ENCODE measurements at places on chromosomes 12 and 14.

GRCh38 chr12:68978678-68979077 is 45.7 kb upstream of the CPM start:
- DNase-seq = no peak

- DNase-seq = no peak
These were observed 266.9 kb upstream of the PELI2 start for GRCh38 chr14:55851301-55851700.

DNA sequence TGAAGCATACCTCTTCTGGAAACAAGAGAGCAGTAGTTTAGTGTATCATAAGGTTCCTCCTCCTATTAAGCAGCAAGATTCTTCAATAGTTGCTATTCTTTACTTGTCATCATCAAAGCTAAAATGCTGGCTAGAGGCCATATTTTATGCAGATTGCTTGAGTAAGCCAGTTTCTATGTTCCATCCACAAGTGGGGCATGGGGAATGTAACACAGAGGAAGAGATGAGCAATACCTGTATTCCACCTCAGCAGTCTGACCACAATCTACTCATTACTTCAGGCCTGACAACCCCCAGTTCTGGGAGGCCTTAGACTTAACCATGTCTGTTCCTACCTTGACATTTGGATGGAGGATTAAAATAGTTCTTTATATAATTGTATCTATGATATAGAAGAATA is 423.6 kb downstream of the BTG1 start:
- DNase-seq = no peak

GRCh38 chr14:24984846-24985589 is 64.9 kb downstream of the STXBP6 start:
- DNase-seq = no peak

- peak; percentile 49 for DNase-seq
These were observed 3.0 kb downstream of the SMCO3 start for GRCh38 chr12:14810953-14811483.

DNA sequence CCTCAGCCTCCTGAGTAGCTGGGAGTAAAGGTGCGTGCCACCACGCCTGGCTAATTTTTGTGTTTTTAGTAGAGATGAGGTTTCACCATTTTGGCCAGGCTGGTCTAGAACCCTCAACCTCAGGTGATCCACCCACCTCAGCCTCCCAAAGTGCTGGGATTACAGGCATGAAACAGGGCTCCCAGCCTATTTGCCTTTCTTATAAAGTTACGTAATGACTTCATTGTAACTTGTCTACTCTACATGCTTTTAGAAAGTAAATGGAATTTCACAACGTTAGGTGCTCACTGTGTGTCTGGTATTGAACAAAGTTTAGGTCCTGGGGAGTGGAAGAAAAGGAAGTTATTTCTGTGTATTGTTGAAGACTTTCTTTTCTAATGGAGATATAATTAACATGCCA is 12.5 kb downstream of the CFAP251 start:
- no peak for DNase-seq

DNA sequence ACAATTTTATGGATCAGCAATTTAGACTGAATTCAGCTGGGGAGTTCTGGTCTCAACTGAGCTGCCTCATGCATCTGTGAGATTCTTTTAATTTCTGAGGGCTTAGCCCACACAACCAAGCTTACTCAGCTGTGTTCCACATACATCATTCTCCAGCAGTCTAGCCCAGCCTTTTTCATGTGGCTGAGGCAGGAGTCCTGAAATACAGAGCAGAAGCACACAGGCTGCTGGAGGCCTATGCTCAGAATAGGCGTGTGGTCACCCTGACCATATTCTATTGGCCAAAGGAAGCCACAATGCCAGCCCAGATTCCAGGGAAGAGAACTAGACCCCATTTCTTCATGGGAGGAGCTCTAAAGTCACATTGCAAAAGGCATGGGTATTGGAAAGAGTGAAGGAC is 72.3 kb upstream of the DHRS4 start:
- no peak for DNase-seq

DNA sequence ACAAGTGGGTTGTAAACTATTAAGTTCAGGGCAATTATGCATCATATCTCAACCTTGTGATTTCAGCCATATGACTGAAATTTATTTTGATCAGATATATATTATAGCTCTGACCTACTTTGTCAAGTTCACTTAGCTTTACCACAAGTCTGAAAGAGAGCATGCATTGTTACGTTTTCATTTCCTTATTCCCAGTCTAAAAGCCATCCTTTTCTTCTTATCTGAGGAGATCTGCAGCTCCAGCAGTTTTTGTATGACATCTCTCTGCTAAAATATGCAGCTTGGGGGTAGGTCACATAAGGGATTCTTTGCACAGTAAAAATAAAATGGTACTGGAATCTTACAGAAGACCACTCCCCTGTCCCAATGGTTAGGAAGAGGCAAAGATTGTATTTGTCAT is 1682.8 kb upstream of the FLRT2 start:
- no peak for DNase-seq

DNA sequence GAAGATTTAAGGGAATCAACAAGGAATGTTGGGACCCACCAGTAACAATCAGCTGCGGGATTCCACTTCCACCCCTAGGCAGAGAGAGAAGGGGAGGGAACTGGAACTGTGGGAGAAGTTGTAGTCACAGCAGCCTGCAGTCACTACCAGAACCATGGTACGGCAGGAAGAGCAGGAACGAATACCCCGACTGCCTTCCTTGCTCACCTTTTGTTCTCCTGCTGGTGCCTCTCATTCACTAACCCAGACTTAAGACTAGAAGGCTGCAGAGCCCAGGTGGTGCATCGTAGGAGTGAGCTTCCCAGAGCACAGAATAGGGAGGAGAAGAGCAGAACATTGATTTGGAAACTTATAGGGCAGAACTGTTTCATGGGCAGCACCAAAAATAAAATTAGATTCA is 154.2 kb downstream of the DYRK2 start:
- DNase-seq = no peak

DNA sequence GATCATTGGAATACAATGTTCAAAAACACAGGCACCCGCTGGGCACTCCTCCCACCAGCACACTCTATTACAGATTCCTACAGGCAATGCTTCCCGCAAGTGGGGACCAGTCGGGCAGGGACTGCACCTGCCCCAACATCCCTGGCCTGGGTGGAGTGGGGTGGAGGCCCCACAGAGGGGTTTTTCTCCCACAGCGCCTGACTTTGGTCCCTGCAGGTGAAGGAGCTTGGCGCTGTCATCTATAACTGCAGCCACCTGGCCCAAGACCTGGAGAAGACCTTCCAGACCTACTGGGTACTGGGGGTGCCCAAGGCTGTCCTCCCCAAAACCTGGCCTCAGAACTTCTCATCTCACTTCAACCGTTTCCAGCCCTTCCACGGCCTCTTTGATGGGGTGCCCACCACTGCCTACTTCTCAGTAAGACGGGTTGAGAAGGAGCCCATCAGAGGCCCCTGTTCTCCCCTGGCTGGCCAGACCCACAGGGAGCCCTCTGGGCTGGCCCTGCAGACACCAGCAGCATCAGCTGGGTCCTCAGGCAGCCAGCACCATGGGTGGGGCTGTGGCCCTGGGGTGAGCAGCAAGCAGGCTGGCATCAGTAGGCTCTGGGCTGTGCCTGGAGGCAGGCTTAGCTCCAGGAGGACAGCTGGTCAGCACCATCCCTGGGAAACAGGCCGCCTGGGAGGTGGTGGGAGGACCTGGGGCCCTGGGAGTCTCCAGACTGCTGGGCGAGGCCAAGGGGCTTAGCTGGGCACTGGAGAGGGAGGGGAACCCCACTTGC is 6.0 kb downstream of the PLD4 start:
- peak; percentile 9 for DNase-seq

Measured in WTC11 (cell line).